CD4-positive, alpha-beta T cell treated with Interleukin-17A for 1 hour (primary cell): ENCODE measurements at places on chromosomes 6 and 20.

DNA sequence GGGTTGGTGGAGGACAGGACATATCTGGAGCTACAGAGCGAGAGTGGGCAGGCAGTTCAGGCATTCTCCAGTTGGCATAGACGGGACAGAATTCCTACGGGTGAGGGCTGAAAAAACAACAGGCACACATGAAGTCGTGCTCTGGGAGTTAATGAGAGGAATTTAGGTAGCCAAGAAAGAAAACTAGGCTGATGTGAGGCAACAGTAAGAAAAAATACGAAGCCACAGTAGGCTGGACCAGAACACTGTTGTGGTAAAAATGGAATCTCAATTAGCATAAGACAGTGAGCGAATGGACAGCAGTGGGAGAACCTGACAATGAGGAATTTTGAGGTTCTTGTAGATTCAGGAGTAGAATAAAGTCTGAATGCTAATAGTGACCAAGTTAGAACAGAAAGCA is 488.1 kb upstream of the AGPAT4 start:
- no peak for DNase-seq

GRCh38 chr6:74631564-74631963 is 574.3 kb downstream of the COL12A1 start:
- no peak for DNase-seq

DNA sequence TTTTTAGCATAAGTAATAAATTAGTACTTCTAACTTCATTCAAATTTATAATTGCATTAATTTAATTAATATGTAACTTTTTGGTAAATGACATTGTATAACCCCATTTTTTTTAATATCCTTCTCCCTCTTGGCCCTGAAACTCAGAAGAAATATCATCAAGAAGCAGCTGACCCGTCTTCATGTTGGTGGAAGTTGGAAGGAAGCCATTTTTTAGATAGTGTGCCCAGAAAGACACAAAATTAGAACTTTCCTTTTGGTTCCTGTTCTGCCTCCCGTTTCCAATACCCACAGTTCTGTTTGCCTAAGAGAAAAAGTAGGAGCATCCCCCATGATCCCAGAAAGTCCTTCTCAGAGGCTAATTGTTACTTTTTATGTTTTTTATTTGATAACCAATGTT is 65.5 kb downstream of the PLCB4 start:
- DNase-seq: no peak

DNA sequence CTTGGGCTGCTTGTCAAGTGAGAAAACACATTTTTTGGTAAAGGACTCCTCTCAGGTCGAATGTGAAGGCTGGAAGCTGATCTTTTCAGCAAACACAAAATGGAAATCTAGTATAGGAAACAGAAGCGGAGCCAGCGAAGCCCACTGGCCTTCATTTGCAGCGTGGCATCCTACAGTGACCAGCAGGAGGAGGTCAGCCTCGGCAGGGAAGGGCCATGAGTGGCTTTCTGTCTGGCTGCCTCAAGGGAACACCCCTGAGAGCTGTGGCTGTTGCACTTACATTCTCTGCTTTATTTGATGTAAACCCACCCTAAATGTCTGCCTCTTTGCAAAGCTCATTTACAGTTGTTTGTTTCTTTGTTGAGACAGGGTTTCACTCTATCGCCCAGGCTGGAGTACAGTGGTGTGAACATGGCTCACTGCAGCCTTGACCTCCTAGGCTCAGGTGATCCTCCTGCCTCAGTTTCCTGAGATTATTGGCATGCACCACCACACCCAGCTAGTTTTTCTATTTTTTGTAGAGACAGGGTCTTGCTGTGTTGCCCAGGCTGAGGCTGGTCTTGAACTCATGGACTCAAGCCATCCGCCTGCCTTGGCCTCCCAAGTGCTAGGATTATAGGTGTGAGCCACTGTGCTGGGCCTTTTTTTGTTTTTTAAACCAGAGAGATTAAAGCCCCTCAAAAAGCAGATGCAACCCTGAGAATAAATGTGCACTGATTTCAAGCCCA is 322.0 kb upstream of the SOX4 start:
- no peak for DNase-seq

- no peak for DNase-seq
Measured at GRCh38 chr6:13769034-13769654, 45.2 kb downstream of the MCUR1 start.

GRCh38 chr20:43915211-43916072 is 790 bp downstream of the TOX2 start:
- DNase-seq: peak; percentile 42

- no peak for DNase-seq
Measured at GRCh38 chr6:29519291-29520010, 31.7 kb upstream of the MAS1L start.

DNA sequence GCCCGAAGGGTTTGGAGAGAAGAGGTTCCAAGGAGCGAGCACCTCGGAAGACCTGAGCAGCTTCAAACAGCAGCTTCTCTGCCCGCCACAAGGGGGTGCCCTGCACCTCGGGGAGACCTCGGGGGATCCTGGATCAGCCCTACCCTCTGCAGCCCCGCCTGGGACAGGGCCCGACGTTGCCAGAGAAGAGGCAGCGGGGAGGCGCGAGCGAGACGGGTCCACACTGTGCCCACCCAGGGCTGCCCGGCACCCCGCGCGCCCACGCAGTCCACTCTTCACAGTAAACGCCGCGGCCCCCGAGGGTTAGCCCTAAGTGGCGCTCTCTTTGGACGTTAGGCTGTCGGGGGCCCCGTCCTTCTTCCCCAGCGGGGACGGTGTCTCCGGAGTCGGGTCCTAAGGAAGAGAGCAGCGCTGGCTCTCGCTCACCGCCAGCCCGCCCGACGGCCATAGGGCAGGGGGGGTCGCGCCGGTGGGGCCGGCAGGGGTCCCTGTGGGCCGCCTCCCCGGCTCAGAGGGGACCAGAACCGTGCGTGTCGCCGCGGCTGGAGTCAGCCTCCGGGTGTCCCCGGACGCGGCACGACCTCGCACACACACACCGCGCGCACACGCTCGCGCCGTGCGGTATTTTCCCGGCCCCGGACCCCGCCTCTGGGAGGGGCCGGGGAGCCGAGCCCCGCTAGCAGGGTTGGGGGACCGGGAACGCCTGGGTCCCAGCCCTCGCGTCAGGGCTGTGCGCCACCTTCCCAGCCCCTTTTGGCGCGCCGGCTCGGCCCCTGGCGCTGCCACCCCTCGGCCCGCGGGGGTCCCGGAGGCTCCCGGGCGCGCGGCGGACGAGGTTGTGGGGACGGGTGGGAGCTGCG is 929 bp downstream of the CDH22 start:
- DNase-seq: peak; percentile 73

- no peak for DNase-seq
Measured at GRCh38 chr6:97123652-97124051, 159.4 kb downstream of the MMS22L start.

DNA sequence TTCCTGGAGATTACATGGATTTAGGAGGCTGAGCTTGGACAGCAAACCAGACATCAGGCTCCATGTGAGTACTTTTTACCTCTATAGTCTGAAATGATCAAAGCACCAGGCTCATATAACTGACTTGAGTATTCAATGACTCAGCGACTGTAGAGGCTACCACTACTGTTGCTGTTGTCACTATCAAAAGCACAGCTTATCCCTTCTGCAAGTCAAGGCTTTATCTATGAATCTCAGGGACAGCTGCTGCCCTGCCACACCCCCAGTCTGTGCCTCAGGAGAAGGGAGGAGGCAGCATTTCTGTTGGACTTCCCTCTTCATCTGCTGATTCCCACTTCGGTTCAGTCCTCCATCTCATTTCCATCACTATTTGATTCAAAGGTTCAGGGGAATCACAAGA is 80.5 kb upstream of the CNR1 start:
- DNase-seq: no peak

DNA sequence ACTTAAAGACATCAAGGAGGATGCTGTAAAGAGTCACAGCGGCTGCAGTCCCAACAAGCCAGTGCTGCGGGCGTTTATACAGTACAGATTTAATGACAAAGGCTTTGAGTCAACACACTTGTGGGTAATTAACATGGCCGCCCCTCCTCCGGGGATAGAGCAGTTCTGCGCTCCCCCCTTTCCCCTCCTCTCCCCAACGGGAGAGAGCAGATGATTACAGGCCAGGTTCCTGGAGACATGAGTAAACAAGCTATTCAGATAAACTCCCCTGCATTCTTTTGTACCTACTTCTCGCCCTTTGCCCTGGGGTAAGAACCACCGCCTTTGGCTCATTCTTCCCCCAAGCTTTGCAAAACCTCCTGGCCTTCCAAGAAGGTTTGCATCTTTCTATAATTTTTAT is 23.6 kb upstream of the FABP7 start:
- DNase-seq: no peak

GRCh38 chr6:74976701-74977100 is 229.2 kb downstream of the COL12A1 start:
- DNase-seq: no peak

- peak; percentile 49 for DNase-seq
Measured at GRCh38 chr20:1301031-1301529, 27.9 kb downstream of the SDCBP2 start.

DNA sequence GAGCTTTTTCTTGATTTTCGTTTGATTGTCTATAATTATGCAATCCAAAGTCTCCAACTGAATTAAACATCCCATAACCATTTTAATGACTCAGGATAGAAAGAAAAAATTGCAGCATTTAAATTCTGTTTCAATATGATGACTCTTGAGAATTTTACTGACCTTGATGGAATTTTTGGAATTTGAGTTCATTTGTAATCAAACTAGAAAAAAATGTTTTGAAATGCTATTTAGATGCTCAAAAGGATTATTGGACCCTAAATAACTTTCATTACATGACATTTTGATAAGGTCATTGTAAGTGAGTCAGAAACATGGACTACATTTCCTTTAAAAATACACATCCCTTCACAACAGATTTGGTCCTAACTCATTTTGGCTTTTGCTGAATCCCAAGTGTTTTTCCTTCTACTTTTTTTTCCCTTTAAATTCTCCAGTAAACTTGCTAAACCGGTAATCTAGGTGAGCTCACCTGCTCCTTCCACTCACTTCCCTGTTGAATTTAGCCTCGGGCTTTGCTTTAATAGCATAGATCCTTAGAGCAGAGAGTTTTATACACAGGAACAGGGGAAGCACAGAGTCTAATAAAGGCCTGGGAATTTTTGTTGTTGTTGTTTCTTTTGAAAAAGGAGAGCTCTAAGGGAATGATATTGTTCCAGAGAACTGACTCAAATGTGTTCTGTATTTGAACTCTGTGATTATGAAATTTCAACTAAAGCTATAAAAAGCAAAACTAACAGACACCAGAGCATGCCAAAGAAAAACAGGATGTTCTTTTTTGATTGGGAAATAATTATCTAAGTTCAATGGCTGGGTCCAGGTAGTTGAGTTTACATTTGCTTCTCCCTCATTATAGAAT is 1088.2 kb upstream of the CITED2 start:
- no peak for DNase-seq

- no peak for DNase-seq
Measured at GRCh38 chr6:89392823-89393222, 19.2 kb downstream of the RRAGD start.

DNA sequence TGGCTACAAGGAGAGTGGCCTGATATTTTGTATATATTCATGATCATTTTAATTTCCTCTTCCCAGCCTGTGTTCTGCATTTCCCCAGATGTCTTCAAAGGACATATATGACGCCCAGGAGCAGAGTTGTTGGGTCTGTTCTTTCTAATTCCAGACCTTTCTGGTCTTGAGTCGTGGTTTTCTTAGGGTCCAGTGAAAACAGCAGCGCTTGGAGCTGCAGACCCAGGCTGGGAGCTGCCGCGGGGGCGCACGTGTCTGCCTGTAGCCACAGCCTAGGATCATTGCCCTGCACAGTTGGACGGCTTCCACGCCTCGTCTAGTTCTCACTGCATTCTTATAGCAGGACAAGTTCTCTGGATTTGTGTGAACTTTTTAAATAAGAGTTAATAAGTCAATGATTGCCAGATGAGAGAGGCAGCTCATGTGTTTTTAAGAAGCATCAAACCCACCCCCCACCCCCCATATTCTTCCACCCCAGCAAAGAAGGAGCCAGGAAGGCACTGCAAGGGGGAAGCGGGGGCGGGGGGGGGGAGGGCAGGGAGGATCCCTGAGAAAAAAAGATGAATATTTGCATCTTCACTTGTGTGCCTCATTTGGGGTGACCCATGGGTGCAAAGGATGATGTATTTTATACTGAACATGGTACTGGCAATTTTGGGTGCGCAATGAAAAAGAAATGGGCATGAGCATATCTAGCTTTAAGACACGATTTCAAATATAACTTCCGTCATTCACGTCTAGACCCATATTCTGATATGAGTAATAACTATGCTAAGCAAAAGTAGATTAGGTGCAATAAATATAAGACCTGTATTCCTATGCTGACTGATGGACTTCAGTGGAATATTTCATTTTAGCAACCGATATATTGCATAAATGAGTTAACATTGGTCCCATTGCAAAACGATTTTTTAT is 160.0 kb downstream of the TBXT start:
- no peak for DNase-seq

GRCh38 chr6:31122791-31123706 is 2.8 kb upstream of the CDSN start:
- DNase-seq: no peak

- no peak for DNase-seq
Measured at GRCh38 chr20:56574531-56575142, 41.6 kb downstream of the FAM209B start.

DNA sequence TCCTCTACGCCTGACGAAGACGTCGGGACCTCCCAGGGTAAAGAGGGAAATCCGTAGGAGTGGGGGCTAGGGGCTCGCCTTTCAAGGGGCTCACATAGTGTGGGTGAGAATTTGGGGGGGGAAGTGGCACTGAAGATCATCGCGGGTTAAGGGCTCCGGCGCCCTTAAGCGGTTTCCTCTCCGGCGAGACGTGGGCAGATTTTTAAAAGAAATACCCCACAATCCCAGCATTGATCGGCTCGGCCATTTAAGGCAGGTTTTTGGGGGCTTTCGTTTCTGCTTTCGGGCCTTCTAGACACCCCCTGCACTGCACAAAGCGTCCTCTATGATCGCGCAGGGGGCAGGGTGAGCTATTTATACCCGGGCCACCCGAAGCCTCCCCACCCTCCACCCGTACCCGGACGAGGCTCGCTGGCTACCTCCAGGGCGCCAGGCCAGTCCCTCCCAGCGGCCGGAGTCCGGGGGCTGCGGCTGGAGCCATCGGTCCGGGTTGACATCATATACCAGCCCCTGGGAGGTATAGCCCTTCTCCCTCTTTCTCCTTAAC is 1.2 kb downstream of the NKX2-2 start:
- DNase-seq: no peak

GRCh38 chr6:68144667-68145066 is 490.4 kb upstream of the ADGRB3 start:
- DNase-seq: no peak

GRCh38 chr6:98759459-98759858 is 74.9 kb upstream of the POU3F2 start:
- DNase-seq: no peak
